PC-9 (cell line): ENCODE measurements at places on chromosomes 3 and 15. TPM values are rescaled to one million over a fixed set of nuclear protein-coding genes. Genes with fewer than 3 reads are reported as not detected.

Gene UBE3A
- 65.2 and 69.8 TPM in 2 replicates for total RNA-seq

Gene C3orf70
- not detected in 2 replicates for total RNA-seq

Gene OXTR
- total RNA-seq: 3.4 and 6.9 TPM in 2 replicates

Gene ACP3
- total RNA-seq: 1.5 and 3.5 TPM in 2 replicates

Gene TRH
- not detected in 2 replicates for total RNA-seq

Gene KNG1
- total RNA-seq: not detected in 2 replicates

Gene CD200R1
- 0.20 and 0.63 TPM in 2 replicates for total RNA-seq

Gene USP50
- total RNA-seq: not detected in 2 replicates

Gene MELTF
- total RNA-seq: 154 and 202 TPM in 2 replicates

GRCh38 chr3:175057401-175057800 lies 198.3 kb downstream of the NAALADL2 start:
- H3K4me3 ChIP-seq: no peak overlapping the region
- H3K4me1 ChIP-seq: no peaks in the 10 kb centered on the region
- H3K27me3 ChIP-seq: no peaks in the 10 kb centered on the region
- DNase-seq: no peak
- H3K27ac ChIP-seq: no peak overlapping the region
- H3K36me3 ChIP-seq: no peaks in the 10 kb centered on the region

DNA sequence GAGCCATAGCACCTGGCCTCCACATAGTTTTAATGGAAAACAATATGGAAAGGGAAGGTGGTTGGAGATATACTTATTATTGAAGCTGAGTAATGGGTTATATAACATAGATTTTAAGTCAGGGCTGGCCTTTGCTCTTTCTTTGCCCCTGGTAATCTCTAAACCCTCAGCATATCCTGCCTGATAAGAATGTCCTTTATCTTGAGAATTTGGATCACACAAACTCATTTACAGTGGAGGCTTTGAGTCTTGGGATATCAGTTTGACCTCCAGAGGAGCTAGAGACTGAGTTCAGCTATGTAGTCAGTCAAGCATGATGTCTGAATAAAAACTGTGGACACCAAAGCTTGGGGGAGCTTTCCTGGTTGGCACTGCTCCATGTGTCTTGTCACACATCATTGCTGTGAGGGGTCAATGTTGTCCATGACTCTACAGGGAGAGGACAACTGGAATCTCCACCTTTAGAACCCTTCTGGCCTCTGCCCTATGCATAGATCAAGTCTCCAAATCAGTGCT lies 9.0 kb upstream of the C3orf33 start:
- H3K4me3 ChIP-seq: no peak overlapping the region
- H3K36me3 ChIP-seq: no peaks in the 10 kb centered on the region
- no peak for DNase-seq
- H3K27ac ChIP-seq: no peak overlapping the region
- H3K27me3 ChIP-seq: no peaks in the 10 kb centered on the region

DNA sequence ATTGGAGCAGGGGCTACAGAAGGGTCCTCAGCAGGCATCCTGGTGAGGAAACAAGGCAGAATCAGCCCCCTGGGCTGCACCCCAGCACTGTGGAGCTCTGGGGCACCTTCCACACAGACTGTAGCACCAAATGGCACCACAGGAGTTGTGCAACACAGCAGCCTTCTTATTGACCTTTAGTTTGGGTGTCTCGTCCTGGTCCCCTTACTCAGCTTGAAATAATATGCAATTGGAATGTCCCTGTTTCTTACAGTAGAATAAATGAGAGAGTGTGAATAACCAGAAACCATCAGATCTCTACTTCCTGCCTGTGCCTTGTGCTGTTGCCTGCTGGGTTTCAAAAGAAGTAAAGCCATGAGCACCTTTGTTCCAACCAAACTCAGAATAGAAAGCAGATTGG lies 44.5 kb downstream of the RPLP1 start:
- no peaks in the 10 kb centered on the region for H3K4me1 ChIP-seq
- H3K27me3 ChIP-seq: no peaks in the 10 kb centered on the region
- no peaks in the 10 kb centered on the region for H3K36me3 ChIP-seq

GRCh38 chr3:48426944-48427629 lies 2.8 kb downstream of the PLXNB1 start:
- no peaks in the 10 kb centered on the region for H3K36me3 ChIP-seq
- DNase-seq: no peak
- H3K4me1 ChIP-seq: peaks cover 23% of the 10 kb centered on the region
- H3K27ac ChIP-seq: no peak overlapping the region
- H3K27me3 ChIP-seq: no peaks in the 10 kb centered on the region

DNA sequence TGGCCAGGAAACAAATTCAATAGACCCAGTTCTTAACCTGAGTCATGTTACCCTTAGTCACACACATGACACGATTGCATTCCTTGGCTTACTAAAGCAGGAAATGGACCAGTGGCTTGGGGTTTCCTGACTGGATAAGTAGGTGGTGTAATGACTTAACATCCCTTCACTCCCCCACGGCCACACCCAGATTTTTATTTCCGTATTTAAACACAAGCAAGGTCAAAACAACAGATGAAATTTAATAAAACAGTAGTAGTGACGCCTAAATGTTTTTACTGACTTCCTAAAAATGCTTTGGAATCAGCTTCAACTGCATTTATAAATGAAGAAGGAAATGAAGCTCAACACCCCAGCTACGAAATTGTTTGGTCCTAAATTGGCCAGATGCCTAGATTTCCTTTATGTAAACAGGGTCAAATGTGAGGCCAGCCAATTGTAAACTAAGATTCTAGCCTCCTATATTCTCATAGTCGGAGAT lies 324.3 kb downstream of the CHST2 start:
- H3K4me3 ChIP-seq: peak overlapping the region; percentile 6; the same call in 1 of the 2 replicates
- peak; percentile 56 for DNase-seq
- no peaks in the 10 kb centered on the region for H3K36me3 ChIP-seq
- peaks cover 29% of the 10 kb centered on the region for H3K4me1 ChIP-seq
- peak overlapping the region; percentile 80 for H3K27ac ChIP-seq
- no peaks in the 10 kb centered on the region for H3K27me3 ChIP-seq

DNA sequence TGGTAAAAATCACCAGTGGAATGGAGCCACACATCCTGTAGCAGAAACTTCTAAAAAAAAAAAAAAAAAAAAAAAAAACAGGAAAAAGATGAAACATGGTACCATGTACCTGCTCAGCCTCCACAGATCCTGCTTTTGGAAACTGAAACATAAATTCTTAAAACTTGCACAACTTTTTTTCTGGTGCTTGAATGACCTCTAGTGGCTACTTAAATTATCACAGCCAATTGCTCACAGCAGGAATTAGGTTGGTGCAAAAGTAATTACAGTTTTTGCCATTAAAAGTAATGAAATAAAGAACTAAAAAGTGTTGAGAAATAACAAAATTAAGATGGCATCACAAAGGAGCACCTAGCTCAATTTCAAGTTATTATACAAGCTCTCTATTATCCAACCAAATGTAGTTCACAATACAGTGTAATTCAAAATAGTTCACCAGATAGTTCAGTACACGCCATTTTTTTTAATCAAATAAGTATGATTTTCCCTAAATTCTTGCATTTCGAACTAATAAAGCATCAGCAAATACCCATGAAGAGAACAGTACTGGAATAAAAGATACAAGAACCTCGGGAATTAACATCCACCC lies 80.6 kb downstream of the ULK4 start:
- H3K27ac ChIP-seq: no peak overlapping the region
- H3K4me1 ChIP-seq: no peaks in the 10 kb centered on the region
- H3K4me3 ChIP-seq: no peak overlapping the region
- H3K36me3 ChIP-seq: no peaks in the 10 kb centered on the region

DNA sequence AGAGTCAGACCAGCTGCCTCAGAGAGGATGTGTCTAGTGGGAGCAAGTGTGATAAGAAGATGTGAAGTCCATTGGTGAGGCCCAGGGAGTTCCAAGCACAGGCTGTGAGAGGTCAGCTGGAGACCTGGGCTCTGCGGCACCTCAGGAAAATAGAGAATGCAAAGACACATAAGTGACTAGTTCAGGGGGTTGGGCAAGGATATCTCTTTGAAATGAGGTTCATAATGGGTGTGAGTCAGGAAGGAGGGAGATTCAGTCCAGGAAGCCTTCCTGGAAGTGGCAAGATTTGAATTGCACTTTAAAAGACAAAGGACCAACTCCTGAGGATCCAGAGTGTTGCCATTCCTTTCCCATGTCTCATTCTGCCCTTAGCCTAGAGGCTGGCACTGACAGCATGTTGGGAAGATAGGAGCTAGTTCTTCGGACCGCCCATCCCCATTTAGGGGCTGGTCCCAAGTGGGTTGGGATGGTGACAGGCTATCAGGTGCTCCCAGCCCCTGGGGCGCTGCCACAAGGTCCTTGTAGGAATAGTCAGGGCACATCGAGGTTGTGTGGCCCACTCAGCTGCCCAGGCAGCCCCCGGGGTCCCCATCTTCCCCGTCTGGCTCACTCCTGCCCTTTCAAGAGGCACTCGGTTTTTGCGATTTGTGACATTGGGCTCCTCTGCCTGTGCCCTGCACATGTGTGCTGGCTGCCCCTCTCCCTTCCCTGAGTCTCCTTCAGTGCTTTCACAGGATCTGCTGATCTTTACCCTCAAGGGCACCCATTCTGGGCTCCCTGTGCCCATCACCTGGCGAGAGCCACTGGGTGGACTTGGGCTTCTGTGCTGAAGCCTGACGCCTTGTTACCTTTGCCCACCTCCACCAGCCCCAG lies 23.7 kb downstream of the ESYT3 start:
- no peaks in the 10 kb centered on the region for H3K36me3 ChIP-seq
- H3K27ac ChIP-seq: no peak overlapping the region
- no peaks in the 10 kb centered on the region for H3K4me1 ChIP-seq
- H3K27me3 ChIP-seq: no peaks in the 10 kb centered on the region

DNA sequence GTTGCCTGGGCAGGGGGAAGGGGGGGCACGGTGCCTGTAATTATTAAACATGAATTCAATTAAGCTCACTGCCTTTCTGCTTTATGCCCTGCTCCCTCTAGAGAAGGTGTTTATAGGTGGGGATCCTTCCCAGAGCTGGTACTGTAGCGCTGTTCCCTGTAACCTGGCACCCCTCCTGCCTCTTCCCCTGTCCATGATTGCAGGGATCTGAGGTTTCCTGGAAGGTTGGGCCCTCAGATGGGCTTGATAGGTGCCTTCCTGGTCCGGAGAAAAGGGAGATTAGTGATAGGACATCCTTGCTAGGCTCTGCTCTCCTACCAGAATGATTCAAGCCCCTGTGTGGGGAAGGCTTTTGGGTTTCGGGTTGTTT lies 2.1 kb upstream of the FAM131A start:
- no peaks in the 10 kb centered on the region for H3K27me3 ChIP-seq
- no peak for DNase-seq
- H3K27ac ChIP-seq: peak overlapping the region; percentile 73
- peak overlapping the region; percentile 68; the same call in 1 of the 2 replicates for H3K4me3 ChIP-seq

DNA sequence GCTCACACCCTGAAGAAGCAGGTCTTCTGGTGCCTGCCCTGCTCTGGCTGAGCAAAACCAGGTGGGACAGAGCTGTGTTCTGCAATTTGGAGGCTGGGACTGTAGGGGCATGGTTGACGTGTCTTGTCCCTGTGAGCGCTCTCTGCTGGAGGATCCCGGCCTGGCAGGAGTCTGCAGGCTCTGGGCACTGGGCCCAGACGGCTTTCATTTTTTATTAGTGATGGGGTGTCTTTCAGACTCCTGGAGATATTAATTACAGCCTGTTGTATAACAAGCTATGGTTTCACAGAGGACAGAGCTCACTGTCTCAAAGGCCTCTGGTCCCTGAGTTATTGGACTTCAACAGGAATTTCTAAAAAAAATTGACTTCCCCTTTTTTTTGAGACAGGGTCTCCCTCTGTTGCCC lies 29.5 kb upstream of the ZNF710 start:
- no peak overlapping the region for H3K4me3 ChIP-seq
- DNase-seq: peak; percentile 57
- H3K36me3 ChIP-seq: no peaks in the 10 kb centered on the region

DNA sequence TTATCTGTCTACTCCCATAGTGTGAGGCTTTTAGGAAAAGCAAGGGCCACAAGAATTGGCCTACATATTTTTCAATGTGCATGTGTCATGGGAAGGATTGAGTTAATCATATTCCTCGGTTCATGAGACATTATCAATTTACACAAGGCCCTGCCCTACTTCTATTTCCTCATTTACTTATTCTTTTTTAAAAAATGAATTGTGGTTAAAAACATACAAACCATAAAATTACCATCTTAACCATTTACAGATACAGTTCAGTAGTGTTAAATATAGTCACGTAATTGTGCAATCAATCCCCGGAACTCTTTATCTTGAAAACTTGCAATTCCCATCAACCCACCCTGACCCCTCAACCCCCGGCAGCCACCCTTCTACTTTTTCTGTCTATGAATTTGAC lies 284.0 kb upstream of the GADL1 start:
- H3K27ac ChIP-seq: no peak overlapping the region
- H3K4me3 ChIP-seq: no peak overlapping the region
- no peaks in the 10 kb centered on the region for H3K4me1 ChIP-seq
- no peaks in the 10 kb centered on the region for H3K36me3 ChIP-seq
- H3K27me3 ChIP-seq: no peaks in the 10 kb centered on the region

GRCh38 chr15:68278595-68279405 lies 1.3 kb downstream of the FEM1B start:
- no peak for DNase-seq
- H3K36me3 ChIP-seq: peaks cover 6% of the 10 kb centered on the region; the same call in 1 of the 2 replicates
- peak overlapping the region; percentile 97 for H3K27ac ChIP-seq
- peak overlapping the region; percentile 97 for H3K4me3 ChIP-seq
- H3K4me1 ChIP-seq: peaks cover 68% of the 10 kb centered on the region

DNA sequence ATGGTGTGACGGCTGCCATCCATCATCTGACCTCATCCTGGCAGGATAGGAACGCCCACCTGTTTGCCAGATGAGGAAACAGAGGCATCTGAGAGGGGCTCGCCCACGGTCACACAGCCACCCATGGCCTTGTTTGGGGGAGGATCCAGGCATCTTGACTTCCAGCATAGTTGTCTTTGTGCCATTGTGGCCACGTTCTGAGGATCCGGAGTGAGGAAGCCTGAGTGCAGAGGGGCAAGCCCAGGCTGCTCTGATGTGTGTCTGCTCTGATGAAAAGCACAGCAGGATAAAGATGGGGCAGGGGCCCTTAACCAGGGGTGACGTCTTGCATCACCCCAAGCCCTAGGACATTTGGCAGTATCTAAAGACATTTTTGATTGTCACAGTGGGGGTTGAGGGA lies 58.7 kb downstream of the FGD5 start:
- H3K27me3 ChIP-seq: no peaks in the 10 kb centered on the region
- peak; percentile 40 for DNase-seq
- no peaks in the 10 kb centered on the region for H3K36me3 ChIP-seq
- H3K4me1 ChIP-seq: peaks cover 14% of the 10 kb centered on the region
- H3K4me3 ChIP-seq: no peak overlapping the region; the same call in 1 of the 2 replicates

GRCh38 chr3:13647298-13648059 lies 98.6 kb downstream of the FBLN2 start:
- no peak overlapping the region for H3K4me3 ChIP-seq
- H3K27me3 ChIP-seq: no peaks in the 10 kb centered on the region
- H3K36me3 ChIP-seq: no peaks in the 10 kb centered on the region
- no peak overlapping the region for H3K27ac ChIP-seq
- DNase-seq: peak; percentile 14
- peaks cover 39% of the 10 kb centered on the region for H3K4me1 ChIP-seq

DNA sequence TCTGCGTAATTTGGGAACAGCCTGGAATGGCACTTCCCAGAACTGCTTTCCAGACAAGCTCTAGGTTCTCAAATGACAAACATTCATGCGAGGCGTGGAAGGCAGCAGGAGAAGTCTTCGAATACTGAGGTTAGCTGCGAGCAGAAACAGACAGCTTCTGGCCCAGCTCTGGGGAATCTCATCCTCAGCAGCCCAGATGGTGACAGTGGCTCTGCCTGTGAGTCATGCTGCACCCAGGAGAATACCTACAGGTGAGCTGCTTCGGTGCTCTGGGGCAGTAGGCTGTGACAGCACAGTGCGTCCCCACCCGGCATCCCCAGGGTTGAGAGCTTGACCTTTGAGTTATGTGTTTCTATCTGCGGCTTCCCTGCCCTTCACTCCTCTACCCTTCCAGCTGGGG lies 258.6 kb downstream of the KLF13 start:
- no peaks in the 10 kb centered on the region for H3K36me3 ChIP-seq
- H3K4me3 ChIP-seq: no peak overlapping the region
- H3K27ac ChIP-seq: no peak overlapping the region
- no peaks in the 10 kb centered on the region for H3K27me3 ChIP-seq
